Type B pancreatic cell (in vitro differentiated cells): ENCODE measurements at places on chromosomes 2 and 18. TPM values are rescaled to one million over a fixed set of nuclear protein-coding genes. Genes with fewer than 3 reads are reported as not detected.

The ELOA2 gene
- not detected in 2 replicates for total RNA-seq

DNA sequence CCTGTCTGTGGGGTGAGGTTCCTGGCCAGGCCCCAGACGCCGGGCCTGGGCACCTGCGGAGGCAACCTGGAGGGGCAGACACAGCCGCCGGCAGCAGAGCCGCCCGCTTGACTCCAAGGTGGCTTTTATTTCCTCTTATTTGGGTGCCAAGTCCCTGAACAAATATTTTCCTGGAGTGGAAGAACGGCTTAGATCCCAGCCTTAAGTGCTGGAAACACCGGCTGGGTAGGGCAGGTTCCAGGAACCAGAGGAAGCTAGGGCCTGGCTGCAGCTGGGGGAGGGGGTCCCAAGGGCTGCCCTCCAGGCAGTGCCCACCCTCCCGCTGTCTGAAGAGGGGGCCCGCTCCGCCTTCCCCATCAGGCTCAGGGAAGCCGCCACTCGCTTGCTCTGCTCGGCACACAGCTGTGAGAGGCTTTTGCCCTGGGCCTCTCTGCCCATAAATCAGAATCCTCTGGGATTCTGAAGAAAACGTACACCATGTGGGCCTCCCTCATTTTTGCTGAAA is 28.2 kb downstream of the SDC1 start:
- H3K27ac ChIP-seq: peak overlapping the region; percentile 89
- no peaks in the 10 kb centered on the region for H3K27me3 ChIP-seq
- peak overlapping the region; percentile 59 for H3K4me3 ChIP-seq
- peaks cover 11% of the 10 kb centered on the region for H3K36me3 ChIP-seq
- H3K4me1 ChIP-seq: peaks cover 58% of the 10 kb centered on the region

The NUP35 gene
- 14.4 and 24.4 TPM in 2 replicates for total RNA-seq

- H3K4me3 ChIP-seq: no peak overlapping the region
- no peak for DNase-seq
- H3K4me1 ChIP-seq: peaks cover 8% of the 10 kb centered on the region
- peak overlapping the region; percentile 28 for H3K27ac ChIP-seq
- H3K27me3 ChIP-seq: no peaks in the 10 kb centered on the region
Measured at GRCh38 chr2:74873678-74874640, 40.0 kb downstream of the HK2 start.

DNA sequence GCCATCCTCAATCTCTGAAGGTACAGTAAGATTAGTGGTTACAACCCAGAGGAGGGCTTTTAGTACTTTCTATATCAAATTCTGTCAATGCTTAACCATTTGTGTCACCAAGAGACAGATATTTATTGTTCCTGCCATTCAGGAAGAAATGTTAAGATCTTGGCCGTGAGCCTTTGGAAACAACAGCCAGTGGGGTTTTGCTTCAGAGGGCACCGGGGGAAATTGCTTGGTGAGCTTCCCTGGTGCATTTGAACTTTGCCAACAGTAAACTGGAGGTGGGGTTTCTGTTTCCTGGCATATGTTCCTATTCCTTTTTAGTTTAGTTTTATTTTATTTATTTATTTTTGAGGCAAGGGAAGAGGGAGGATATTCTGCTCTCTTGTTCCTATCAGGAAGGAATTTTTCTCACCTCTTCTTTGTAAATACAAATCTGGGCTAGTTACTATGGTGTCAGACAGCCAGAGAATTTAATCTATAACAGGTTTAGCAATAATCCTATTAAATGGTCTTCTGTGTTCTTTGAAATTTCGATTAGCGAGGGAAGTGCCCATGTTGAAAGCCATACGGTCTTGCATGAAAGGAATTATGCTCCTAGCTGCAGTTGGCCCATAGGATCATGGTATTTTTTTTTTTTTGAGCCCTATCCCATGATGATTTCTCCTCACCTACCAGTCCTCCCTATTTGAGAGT is 95.7 kb downstream of the MAIP1 start:
- H3K36me3 ChIP-seq: no peaks in the 10 kb centered on the region
- peak overlapping the region; percentile 40 for H3K4me3 ChIP-seq
- peaks cover 6% of the 10 kb centered on the region for H3K4me1 ChIP-seq
- DNase-seq: no peak

- H3K27me3 ChIP-seq: peaks cover 4% of the 10 kb centered on the region
- no peak overlapping the region for H3K4me3 ChIP-seq
- no peaks in the 10 kb centered on the region for H3K36me3 ChIP-seq
- no peaks in the 10 kb centered on the region for H3K4me1 ChIP-seq
Measured at GRCh38 chr2:233012301-233012971, 620 bp downstream of the NGEF start.

GRCh38 chr2:165818920-165819319 is 24.9 kb upstream of the GALNT3 start:
- H3K36me3 ChIP-seq: no peaks in the 10 kb centered on the region
- H3K4me1 ChIP-seq: peaks cover 9% of the 10 kb centered on the region
- H3K27me3 ChIP-seq: no peaks in the 10 kb centered on the region
- no peak overlapping the region for H3K27ac ChIP-seq

GRCh38 chr18:36189486-36189885 is 2.2 kb downstream of the MOCOS start:
- H3K4me1 ChIP-seq: no peaks in the 10 kb centered on the region
- H3K36me3 ChIP-seq: no peaks in the 10 kb centered on the region
- DNase-seq: no peak
- no peak overlapping the region for H3K27ac ChIP-seq
- no peak overlapping the region for H3K4me3 ChIP-seq
- H3K27me3 ChIP-seq: peaks cover 36% of the 10 kb centered on the region

The DOK6 gene
- total RNA-seq: 5.4 and 7.3 TPM in 2 replicates

GRCh38 chr2:37489041-37489456 is 144.6 kb downstream of the QPCT start:
- H3K36me3 ChIP-seq: no peaks in the 10 kb centered on the region
- H3K27me3 ChIP-seq: peaks cover 4% of the 10 kb centered on the region
- no peaks in the 10 kb centered on the region for H3K4me1 ChIP-seq
- DNase-seq: no peak
- H3K4me3 ChIP-seq: no peak overlapping the region

DNA sequence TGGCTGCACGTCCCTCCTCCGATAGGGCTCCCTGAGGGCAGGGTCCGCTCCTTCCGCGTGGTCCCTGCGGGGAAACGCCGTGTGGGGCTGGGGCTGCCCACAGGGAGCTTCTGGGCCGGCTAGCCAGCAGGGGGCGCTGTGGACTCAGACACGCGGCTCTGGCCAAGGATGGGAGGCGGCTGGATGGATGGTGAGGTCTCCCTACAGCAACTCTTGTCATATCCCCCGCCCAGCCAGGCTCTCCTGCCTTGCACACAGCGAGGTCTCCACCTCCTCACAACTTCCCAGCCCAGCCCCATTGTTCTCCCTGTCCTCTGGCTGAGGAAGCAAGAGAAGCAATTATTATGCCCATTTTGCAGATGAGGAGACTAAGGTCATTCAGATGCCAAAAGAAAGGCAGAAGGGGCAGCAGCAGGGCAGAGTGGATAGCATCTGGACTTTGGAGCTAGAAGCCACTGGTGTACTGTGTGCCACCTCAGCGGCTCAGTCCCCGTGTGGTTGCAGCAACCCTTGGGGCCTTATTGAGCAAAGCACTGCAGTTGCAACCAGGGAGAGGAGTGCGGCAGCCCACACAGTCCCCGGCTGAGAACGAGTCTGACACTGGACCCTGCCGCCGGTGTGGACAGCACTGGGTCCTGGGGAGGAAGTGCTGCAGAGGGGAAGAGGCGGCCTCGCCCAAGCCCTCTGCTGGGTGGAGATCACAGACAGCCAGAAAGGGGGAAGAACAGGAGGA is 99.0 kb downstream of the ZFP36L2 start:
- no peaks in the 10 kb centered on the region for H3K27me3 ChIP-seq
- no peak overlapping the region for H3K27ac ChIP-seq
- H3K36me3 ChIP-seq: no peaks in the 10 kb centered on the region
- H3K4me1 ChIP-seq: peaks cover 46% of the 10 kb centered on the region

The RUFY4 gene
- total RNA-seq: not detected in 2 replicates

DNA sequence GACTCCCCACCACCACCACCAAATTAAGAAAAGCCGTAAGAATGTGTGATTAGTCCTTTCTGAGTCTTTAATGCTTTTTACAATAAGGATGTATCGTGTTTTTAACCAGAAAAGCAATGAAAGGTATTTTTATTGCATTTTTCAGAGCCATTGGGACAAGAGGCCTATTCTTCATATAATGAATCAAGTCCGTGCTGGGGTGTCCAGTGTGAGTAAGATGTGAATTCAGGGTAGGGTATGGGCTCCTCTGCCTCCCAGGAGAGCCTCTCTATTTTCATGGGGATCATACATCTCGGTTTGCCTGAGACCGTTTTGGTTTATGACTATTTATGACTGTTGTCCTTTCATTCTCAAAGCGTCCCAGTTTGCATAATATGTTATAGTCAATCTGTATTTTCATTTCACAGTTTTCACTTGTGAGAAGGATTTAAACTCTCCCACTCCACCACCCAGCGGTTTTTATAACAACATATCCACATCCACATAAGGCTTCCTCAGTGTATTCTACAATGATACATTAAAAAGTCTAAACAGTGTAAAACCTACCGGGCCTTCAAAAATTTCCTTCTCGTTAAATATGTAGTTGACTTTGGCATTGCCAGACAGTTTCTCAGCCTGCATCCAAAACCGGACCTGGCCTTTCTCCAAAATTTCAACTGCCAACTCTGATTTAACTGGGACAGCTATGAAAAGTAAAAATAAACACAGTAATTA is 80.8 kb upstream of the LPIN2 start:
- no peak for DNase-seq
- H3K36me3 ChIP-seq: no peaks in the 10 kb centered on the region
- H3K4me1 ChIP-seq: peaks cover 5% of the 10 kb centered on the region
- peaks cover 7% of the 10 kb centered on the region for H3K27me3 ChIP-seq
- H3K4me3 ChIP-seq: no peak overlapping the region

DNA sequence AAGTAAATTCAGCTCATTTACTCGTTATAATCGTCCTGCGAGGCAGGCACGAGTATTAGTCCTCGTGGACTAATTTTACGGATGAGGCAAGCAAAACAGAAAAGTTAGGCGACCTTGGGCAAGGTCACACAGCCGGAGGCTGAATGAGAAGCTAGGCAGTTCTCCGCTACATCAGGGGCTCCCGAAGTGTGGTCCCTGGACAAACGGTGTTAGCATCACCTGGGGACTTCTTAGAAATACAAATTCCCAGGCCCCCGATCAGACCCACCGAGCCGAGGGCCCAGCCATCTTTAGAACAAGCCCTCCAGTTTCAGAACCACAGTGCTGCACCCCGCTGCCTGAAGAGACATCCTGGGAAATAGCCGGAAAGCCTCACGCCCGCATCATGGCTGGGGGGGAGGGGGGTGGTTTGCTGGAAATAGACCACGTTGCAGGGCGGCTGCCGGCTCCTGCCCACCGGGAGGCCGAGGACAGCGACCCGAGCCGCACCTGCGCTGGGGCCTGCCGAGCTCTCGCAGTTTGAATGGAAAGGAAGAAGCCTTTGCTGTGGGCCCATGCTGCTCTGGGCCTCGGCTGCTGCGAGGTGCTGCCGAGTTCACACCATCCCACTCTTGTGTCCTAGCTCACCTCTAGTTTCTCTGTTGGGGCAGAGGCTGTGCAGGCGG is 72.2 kb downstream of the TFCP2L1 start:
- H3K4me3 ChIP-seq: no peak overlapping the region
- no peak overlapping the region for H3K27ac ChIP-seq
- DNase-seq: no peak
- peaks cover 9% of the 10 kb centered on the region for H3K27me3 ChIP-seq

The CHST9 gene
- 8.0 and 9.9 TPM in 2 replicates for total RNA-seq

DNA sequence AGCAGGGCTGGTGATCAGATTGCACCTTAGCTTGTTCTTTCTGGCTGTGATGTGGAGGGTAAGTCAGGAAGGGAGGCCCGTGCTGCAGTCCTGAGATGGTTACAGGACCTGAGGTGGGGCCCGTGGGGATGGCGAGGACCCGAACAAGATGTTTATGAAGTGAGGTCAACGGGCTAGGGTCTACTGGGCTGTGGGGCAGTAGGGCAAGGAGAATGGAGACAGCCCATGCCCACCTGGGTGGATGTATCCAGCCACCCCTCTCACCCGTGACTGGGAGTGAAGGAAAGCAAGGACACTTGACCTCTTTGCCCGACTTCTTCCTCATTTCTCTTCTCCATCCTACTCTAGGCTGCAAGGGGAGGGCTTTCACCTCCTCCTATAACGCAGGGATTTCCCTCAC is 18.0 kb downstream of the PTMA start:
- peaks cover 6% of the 10 kb centered on the region for H3K4me1 ChIP-seq
- no peak for DNase-seq
- H3K27ac ChIP-seq: no peak overlapping the region
- H3K4me3 ChIP-seq: no peak overlapping the region

GRCh38 chr2:156329031-156329926 is 3.2 kb downstream of the NR4A2 start:
- H3K27me3 ChIP-seq: peaks cover 69% of the 10 kb centered on the region
- H3K36me3 ChIP-seq: peaks cover 22% of the 10 kb centered on the region
- H3K4me3 ChIP-seq: peak overlapping the region; percentile 65
- peak overlapping the region; percentile 62 for H3K27ac ChIP-seq

GRCh38 chr2:44169155-44169898 is 652 bp downstream of the PPM1B start:
- H3K36me3 ChIP-seq: peaks cover 10% of the 10 kb centered on the region
- peak overlapping the region; percentile 99 for H3K4me3 ChIP-seq
- peaks cover 24% of the 10 kb centered on the region for H3K4me1 ChIP-seq
- H3K27ac ChIP-seq: peak overlapping the region; percentile 99
- no peaks in the 10 kb centered on the region for H3K27me3 ChIP-seq

GRCh38 chr2:58601017-58601416 is 359.9 kb upstream of the FANCL start:
- no peak for DNase-seq
- no peak overlapping the region for H3K27ac ChIP-seq
- H3K4me3 ChIP-seq: no peak overlapping the region

- H3K4me1 ChIP-seq: peaks cover 6% of the 10 kb centered on the region
- peak overlapping the region; percentile 73 for H3K27ac ChIP-seq
- no peaks in the 10 kb centered on the region for H3K36me3 ChIP-seq
- DNase-seq: no peak
Measured at GRCh38 chr2:222318026-222318711, 19.4 kb upstream of the PAX3 start.

GRCh38 chr2:26173776-26174482 is 1.0 kb downstream of the GAREM2 start:
- DNase-seq: no peak
- H3K27me3 ChIP-seq: peaks cover 27% of the 10 kb centered on the region
- H3K27ac ChIP-seq: no peak overlapping the region
- H3K4me1 ChIP-seq: peaks cover 22% of the 10 kb centered on the region
- H3K4me3 ChIP-seq: peak overlapping the region; percentile 84

The FBXO41 gene
- 5.2 and 5.5 TPM in 2 replicates for total RNA-seq

GRCh38 chr2:1400943-1401735 is 12.1 kb upstream of the TPO start:
- DNase-seq: no peak
- peaks cover 3% of the 10 kb centered on the region for H3K27me3 ChIP-seq
- no peaks in the 10 kb centered on the region for H3K36me3 ChIP-seq
- H3K4me3 ChIP-seq: no peak overlapping the region

The NDUFS1 gene
- 81.5 and 95.9 TPM in 2 replicates for total RNA-seq

GRCh38 chr18:76686737-76687231 is 135.6 kb upstream of the ZNF236 start:
- peaks cover 9% of the 10 kb centered on the region for H3K27me3 ChIP-seq
- no peak for DNase-seq
- peaks cover 7% of the 10 kb centered on the region for H3K4me1 ChIP-seq
- peak overlapping the region; percentile 40 for H3K4me3 ChIP-seq
